ENCODE measurements at places on chromosomes 7 and 10. TPM values are rescaled to one million over a fixed set of nuclear protein-coding genes. Genes with fewer than 3 reads are reported as not detected.

The MPP7 gene
- total RNA-seq = 30.4 TPM

The UNCX gene
- not detected for total RNA-seq

The OAT gene
- 70.0 TPM for total RNA-seq

The KIAA1549 gene
- total RNA-seq = 3.3 TPM

The C10orf53 gene
- not detected for total RNA-seq

The RET gene
- total RNA-seq = 1.5 TPM

All from left colon (tissue), 2 donors.